ENCODE measurements at places on chromosomes 2 and 18. TPM values are rescaled to one million over a fixed set of nuclear protein-coding genes. Genes with fewer than 3 reads are reported as not detected.
A peak's percentile ranks its signal among the peaks of the same experiment; 100 is the strongest.

- DNase-seq, result peak; percentile 26
These were observed 174.4 kb downstream of the RPIA start for GRCh38 chr2:88865801-88866371.

DNA sequence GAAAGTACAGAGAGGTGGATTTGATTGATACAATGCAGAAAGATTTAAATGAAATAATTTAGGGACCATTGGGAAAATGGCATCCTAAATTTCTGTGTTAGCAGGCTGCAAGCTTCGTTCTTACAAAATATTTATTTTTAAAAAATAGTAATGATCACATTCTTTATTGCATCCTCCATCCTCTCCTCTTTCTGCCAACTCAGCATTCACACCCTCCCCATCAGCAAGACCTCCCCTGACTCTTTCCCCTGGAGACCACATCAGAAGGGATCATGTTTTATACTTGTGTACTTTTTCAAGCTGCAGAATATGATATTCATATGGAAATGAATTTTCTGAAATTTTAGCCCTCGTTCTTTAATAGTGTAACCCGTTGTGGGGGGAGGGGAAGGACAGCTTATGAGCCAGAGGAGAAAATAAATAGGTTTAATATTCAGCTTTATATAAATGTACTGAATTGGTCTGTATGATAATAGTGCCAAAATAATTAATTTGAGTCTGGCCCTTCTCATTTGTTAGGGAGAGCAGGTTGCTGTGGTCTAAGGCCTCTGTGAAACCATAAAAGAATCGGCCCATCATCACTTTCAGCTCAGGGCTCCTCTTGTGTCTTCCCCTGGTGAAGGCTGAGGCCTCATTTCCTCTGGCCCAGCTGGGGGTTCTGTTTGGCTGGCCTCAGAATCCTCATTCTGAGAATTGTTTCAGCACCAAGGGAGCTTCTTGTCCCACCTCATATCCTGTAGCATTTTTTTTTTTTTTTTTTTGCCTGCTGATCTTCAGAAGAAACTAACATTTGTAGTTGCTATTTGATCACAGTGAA lies 330.8 kb downstream of the TXNL1 start:
- DNase-seq, result no peak

- DNase-seq, result no peak
These were observed 62.1 kb downstream of the PLCL1 start for GRCh38 chr2:197866455-197866854.

- DNase-seq, result no peak
These were observed 97.2 kb upstream of the FAM136A start for GRCh38 chr2:70399046-70399445.

GRCh38 chr18:63681449-63682340 lies 20.0 kb upstream of the SERPINB3 start:
- DNase-seq, result no peak

DNA sequence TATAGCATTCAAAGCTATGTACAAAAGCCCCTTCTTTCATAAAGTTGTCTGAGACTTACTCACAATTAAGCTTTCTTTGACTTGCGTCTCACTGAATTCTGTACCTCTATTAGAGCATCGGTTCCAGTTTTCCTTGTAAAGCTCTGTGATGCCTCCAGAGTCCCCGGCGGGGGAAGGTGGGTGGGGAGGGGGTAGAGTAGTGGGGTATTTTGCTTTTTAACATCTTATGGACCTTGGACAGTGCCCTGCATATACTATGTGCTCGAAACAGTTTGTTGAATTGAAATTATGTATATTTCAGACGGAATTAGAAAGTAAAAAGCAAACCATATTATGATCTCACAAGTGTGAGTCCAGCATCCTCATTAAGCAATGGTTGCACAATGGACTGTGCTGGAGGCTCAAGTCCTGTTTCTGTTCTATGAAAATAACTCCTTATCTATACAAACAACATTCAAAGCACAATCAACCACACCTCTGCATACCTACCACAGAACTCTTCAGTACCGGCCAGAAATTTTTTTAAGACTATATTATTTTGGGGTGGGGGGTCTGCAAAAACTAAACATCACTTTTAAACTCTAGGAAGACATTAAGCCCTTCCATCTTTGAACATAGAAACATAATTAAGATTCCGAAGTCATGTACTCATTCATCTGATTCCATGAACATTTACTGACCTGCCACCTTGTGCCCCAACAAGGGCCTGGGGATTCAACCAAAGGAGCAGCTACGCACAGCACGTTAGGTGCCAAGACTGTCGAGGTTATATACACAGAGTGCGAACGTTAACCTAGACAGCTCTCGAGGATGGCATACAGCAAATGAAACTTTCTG lies 908 bp downstream of the STAT1 start:
- no peak for DNase-seq

GRCh38 chr2:134722728-134723127 lies 3.9 kb upstream of the TMEM163 start:
- DNase-seq, result no peak

- no peak for DNase-seq
These were observed 182.4 kb downstream of the NYAP2 start for GRCh38 chr2:225581906-225582305.

GRCh38 chr2:226638576-226638975 lies 161.0 kb downstream of the IRS1 start:
- DNase-seq, result no peak

- DNase-seq, result no peak
These were observed 37.2 kb upstream of the APCDD1 start for GRCh38 chr18:10417191-10417590.

DNA sequence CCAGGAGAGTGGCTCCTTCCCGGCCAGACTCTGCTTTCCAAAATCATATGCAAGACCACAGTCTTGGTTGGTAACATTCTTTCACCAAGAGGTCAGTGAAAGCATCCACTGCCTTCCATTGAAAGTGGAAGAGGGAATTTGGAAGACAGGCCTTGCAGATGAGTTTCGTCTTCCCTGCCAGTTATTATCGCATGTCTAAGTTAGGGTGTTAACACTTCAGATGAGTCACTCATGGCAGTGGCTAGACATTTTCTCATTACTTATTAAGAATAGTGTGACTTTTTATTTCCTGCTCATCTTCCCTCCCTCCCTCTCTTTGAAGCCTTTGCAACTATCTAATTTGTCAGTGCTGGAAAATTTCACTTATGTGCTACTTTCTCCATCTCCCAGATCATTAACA lies 102.9 kb upstream of the EPB41L3 start:
- no peak for DNase-seq

- no peak for DNase-seq
These were observed 885.0 kb downstream of the SLC4A3 start for GRCh38 chr2:220512419-220512818.

GRCh38 chr2:151237422-151238025 lies 24.1 kb downstream of the RBM43 start:
- DNase-seq, result no peak

DNA sequence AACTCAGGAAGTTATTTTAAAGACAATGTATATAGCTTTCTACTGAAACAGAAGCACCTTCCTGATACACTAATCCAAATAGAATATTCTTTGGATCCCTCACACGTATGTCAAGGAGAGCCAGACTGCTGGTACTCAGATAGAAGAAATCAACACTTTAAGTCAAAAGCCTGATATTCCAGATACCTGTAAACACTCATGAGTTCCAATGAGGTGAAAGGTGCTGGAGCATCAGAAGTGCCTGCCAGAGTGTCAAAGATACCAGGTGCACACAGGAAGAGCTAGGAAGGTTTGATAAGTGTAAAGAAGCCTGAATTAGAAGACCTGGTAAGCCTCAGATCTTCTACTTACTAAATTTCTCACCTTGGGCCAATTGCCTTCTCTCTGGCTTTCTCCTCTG lies 226.3 kb upstream of the SP5 start:
- DNase-seq, result no peak

DNA sequence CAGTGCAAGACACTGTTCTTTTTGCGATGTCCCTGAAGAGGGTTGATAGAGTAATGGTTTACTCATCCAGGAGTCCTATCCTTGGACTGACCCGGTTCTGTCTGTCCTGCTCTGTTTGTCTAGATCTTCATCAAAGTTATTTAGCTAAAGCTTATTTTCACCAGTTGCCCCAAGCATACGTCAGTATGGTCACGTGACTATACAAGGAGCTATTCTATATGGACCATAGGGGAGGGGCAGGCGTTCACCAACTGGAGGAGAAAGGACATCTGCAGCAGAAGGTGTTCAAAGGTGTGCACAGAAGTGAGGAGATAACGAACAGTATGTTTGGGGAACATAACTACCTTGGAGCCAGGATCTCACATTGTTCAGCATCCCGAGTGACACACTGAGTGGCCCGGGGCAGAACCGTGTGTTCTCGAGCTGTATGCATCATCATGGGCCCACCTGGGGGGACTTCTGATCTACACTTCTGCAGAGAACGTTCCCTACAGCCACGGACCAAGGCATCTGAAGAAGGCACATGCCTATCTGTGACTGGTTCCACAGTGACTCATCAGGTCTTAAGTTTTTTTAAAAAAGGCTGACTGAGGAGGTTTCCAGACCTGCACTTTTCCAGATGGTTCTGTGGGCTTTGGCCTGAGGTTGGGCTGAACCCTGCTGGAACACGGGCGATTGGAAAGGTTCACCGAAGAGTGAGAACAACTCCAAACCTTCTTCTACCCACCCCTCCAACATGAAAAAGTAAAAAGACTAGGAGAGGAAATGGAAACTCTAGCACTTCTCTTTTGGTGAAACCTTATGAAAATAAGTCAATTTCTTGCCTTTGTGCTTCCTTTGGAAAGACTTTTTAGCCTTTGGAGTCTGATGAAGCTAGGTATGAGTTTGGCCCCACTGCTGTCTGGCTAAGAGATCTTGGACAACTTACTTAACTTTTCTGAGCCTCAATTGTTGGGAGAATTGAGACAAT lies 68.6 kb upstream of the YWHAQ start:
- no peak for DNase-seq

DNA sequence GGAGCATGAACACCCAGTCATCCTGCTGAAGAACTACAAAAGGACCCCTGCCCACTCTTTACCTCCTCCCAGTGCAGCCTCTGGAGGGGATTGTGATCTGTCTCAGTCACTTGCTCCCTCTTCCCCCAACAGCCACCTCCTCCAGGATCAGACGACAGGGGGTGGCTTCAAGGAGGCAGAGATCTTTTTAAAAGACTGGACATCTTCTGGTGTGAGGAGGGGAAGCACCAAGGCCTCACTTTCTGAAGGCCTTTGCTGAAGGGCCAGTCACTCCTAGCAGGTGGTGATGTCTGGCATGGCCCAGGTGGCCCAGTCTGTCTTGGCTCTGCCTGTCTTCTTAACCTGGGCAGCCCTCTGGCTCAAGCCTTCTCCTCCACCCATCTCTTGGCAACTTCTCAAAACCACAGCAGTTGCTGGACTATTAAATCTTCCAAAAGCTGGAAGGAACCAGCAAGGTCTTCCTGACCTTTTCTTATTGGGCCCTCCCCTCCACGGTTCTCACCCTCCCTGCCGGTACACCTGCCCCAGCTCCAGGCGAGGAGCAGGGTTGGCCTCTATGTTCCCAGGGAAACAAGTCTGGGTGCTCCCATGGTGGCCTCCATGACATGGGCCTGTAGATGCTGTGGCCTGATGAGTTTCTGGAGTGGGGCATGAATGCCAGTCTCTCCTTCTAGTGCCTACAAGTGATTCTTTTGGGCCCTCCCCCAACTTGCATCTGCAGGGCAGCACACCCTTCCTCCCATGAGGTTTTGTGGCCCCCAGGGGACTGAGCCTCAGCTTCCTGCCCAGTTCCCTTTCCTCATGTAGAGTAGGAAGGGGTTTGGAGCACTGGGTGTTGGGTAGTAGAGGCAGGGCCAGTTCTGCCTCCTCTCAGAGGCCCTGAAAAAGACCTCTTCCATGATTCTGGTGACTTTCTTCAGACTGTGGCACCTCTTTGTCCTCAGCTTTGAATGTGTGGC lies 5.0 kb upstream of the ATP6V1B1 start:
- DNase-seq, result no peak

DNA sequence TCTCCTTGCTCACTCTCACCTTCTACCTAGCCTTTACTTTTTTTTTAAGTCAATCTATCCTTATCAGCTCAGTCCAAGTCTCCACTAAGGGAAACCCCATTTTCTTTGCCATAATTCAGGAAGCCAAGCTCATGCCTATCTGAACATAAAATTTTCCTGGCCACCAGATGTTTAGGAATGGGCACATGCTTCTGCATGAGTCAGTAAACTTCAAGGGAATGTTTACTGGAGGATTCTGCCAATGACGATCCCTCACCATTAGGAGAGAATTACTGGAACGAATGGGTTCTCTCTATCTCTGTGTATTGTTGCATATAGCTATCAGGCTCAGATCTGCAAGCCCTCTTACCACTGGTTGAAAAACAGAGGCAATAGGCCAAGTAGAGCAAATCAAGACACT lies 731.7 kb upstream of the ZNF804A start:
- DNase-seq, result no peak

GRCh38 chr2:28654663-28655320 lies 96.8 kb upstream of the PPP1CB start:
- DNase-seq, result peak; percentile 79

- no peak for DNase-seq
These were observed 868 bp downstream of the HSBP1L1 start for GRCh38 chr18:79965119-79965902.

DNA sequence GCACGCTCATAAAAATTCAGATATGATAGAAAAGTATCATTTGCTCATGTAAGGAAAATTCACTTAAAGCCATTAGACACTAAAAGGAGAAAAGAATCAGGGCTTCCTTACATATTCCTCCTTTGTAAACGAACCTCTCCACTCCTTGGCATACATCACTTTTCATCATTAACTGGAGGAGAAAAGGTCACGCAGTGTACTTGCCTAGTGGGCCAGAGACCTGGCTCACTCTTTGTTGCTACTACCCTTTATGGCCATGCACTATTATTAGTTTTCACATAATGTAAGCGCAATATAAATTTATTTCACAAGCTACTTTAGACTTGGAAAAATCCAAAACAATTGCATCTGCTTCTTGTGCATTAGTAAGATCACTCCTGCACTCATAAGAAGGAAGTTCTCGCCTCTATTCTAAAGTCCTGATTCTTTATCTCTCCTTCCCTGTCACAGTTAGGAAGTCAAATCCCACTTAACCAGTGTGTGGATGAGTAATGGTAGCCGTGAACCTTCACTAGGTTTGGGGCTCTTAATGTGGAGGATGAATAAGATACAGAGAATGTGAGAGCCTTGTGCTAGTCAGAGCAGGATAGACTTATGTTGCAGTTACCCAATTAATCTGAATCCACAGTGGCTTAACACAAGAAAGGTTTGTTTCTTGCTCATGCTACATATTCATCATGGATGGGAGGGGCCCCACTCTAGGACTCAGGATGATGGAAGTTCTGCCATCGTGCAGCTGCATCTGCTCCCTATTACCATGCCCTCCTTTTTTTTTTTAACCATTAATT lies 115.0 kb upstream of the GLS start:
- no peak for DNase-seq

- no peak for DNase-seq
These were observed 135.0 kb upstream of the DOK6 start for GRCh38 chr18:69265656-69266055.

Gene NRP2
- total RNA-seq, result 4.9 TPM

Gene PROM2
- 68.9 TPM for total RNA-seq

Gene KIF5C
- total RNA-seq, result 7.4 TPM

Gene STARD6
- total RNA-seq, result not detected

Gene ITGA6
- total RNA-seq, result 246 TPM

Gene TWIST2
- total RNA-seq, result 20.1 TPM

Gene TLK1
- 41.0 TPM for total RNA-seq

Gene PROKR1
- total RNA-seq, result not detected

Gene CNDP1
- total RNA-seq, result not detected

Gene CHRND
- not detected for total RNA-seq

Gene DTNB
- 0.70 TPM for total RNA-seq

Gene DNAH7
- total RNA-seq, result 1.3 TPM

Gene PCARE
- not detected for total RNA-seq

Gene COLEC11
- total RNA-seq, result 0.70 TPM

Gene CD302
- total RNA-seq, result 37.7 TPM

Gene PIEZO2
- total RNA-seq, result 0.85 TPM

Gene COL3A1
- total RNA-seq, result 58.1 TPM

Gene NT5DC4
- total RNA-seq, result not detected

Gene CPO
- 234 TPM for total RNA-seq

Measured in Peyer's patch (tissue), 4 donors.